T-helper 17 cell (primary cell): ENCODE measurements at places on chromosomes 7 and 10. TPM values are rescaled to one million over a fixed set of nuclear protein-coding genes. Genes with fewer than 3 reads are reported as not detected.

Gene DNAJB6
- 278 TPM for total RNA-seq

GRCh38 chr7:36317276-36317675 is 72.4 kb upstream of the ANLN start:
- no peak overlapping the region for H3K4me3 ChIP-seq
- no peak overlapping the region for H3K27ac ChIP-seq
- peaks cover 10% of the 10 kb centered on the region for H3K4me1 ChIP-seq
- DNase-seq, result no peak
- H3K27me3 ChIP-seq, result peaks cover 28% of the 10 kb centered on the region

DNA sequence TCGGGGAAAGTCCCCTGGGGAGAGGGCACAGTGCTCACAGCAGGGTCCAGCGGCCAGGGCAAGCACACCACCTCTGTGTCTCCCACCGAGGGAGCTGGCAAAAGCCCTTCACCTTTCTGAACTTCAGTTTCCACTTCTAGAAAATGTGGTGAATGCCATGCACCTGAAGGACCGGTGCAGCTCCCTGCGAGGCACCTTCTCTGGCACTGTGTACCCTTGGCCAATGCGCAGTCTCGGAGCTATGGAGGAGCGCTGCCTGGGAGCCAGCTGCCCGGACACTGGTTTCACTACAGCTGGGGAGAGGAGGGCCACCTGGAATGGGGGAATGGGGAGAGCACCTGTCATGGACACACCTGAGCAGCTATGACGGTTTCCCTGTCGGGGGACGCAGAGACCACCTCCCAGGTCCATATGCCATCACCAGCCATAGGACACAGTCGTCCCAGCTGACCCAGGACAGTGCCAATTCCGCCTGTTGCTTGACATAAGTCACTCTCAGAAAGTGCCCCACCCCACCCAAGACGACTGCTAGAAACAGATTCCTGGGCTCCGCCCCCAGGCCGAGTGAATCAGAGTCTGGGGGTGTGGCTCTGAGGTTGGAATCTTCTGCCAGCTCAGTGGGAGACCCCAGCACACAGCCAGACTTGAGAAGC is 16.8 kb downstream of the RASGEF1A start:
- no peak for DNase-seq
- no peaks in the 10 kb centered on the region for H3K36me3 ChIP-seq
- H3K4me1 ChIP-seq, result peaks cover 7% of the 10 kb centered on the region
- H3K27me3 ChIP-seq, result no peaks in the 10 kb centered on the region
- no peak overlapping the region for H3K27ac ChIP-seq

DNA sequence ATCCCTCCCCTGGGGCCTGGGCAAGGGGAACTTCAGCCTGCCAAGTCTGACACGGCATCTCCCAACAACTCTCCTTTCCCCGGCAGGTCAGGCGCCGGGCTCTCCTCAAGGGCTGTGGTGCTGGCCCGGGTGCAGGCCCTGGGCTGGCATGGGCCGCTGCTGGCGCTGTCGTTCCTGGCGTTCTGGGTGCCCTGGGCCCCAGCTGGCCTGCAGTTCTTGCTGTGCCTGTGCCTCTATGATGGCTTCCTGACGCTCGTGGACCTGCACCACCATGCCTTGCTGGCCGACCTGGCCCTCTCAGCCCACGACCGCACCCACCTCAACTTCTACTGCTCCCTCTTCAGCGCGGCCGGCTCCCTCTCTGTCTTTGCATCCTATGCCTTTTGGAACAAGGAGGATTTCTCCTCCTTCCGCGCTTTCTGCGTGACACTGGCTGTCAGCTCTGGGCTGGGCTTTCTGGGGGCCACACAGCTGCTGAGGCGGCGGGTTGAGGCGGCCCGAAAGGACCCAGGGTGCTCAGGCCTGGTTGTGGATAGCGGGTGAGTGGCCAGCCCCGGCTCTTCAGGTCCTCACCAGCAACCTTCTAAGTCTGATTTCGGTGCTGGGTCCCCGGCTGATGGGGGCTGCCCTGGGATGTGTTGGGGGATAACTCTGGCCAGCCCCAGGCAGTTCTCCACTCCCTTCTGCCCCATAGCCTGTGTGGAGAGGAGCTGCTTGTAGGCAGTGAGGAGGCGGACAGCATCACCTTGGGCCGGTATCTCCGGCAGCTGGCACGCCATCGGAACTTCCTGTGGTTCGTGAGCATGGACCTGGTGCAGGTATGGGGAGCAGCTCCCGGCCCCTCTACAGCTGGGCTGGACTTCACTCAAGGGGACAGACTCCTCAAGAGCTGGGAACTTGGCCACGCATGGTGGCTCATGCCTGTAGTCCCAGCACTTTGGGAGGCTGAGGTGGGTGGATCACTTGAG is 19.5 kb upstream of the C10orf95 start:
- H3K27me3 ChIP-seq, result no peaks in the 10 kb centered on the region
- peak overlapping the region; percentile 63 for H3K4me3 ChIP-seq
- no peaks in the 10 kb centered on the region for H3K36me3 ChIP-seq
- no peak overlapping the region for H3K27ac ChIP-seq
- DNase-seq, result no peak

DNA sequence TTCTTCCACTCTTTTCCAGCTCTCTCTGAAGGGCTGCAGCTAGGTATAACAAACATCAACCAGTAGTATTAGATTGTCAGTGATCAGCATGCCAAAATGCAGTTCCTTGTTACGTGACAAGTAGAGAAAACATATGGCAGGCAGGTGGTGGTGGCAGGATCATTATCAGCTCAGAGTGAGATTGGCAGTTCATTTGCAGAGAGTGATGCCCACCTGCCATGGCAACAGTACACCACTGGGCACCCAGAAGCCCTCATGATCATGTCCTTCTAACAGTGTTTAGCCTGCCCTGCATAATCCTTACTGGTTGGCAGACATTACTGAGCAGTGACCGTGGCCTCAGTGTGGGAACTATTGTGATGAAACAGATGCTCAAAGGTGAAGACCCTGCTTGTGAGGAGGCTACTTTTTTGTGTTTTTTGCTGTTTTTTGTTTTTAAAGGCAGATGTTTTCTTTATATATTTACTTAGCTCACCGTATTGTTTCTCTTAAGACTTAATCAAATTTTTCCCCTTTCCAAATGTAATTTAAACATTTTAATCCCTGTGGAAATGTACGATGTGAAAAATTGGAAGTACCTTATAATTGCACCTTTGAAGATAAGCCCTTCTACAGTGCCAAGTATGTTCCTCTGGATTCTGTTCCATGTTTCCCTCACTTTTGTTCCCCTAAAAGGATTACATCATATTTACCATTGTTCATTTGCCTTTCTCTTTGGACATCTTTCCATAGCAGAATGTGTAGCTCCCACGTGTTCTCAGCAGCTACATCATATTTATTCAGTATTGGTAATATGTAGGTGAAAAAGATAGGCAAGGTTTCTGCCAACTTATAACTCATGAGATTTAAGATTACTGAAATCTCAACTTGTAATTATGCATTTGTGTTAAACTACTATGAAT is 179.6 kb downstream of the SND1 start:
- H3K27ac ChIP-seq, result no peak overlapping the region
- peaks cover 6% of the 10 kb centered on the region for H3K36me3 ChIP-seq
- no peak for DNase-seq
- no peaks in the 10 kb centered on the region for H3K27me3 ChIP-seq
- H3K4me1 ChIP-seq, result peaks cover 12% of the 10 kb centered on the region

- H3K4me3 ChIP-seq, result peak overlapping the region; percentile 74
- no peaks in the 10 kb centered on the region for H3K27me3 ChIP-seq
- peak overlapping the region; percentile 91 for H3K27ac ChIP-seq
- H3K36me3 ChIP-seq, result no peaks in the 10 kb centered on the region
- no peak for DNase-seq
Observed at GRCh38 chr10:16779384-16779915, 37.8 kb downstream of the RSU1 start.

DNA sequence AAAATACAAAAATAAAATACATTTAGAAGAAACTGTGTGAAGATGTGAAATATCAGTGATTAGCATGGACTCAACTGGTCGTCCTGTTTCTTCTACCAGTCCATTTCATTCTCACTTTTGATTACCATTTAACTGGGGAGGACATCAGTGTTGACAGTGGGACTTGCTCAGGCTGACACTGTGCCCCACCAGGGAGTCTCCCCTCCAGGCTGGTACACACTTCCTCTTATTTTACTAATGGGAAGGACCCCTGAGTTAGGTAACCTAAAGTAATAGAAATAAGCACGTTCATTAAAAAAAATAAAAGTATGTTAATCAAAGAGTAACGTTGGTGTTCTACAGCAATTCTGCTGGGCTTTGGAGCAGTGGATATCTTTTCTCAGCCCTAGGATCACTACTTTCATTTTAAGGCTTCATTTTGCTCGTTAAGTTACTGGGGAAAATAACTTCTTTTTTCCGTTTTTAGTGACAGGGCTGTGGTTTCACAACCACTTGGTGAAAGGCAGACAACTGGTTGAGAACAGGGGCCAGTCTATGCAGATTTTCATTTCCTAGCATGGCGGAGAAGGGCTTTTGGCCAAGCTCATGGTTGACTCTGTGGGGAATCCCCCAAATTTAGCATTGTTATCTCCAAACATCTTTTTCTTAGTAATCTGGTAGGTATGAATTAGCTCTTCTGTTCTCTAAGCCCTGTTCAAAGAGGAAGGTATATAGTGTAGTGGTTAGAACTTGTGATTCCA is 2.1 kb downstream of the SNX10 start:
- peaks cover 23% of the 10 kb centered on the region for H3K4me1 ChIP-seq
- no peaks in the 10 kb centered on the region for H3K27me3 ChIP-seq
- peak; percentile 22 for DNase-seq
- no peaks in the 10 kb centered on the region for H3K36me3 ChIP-seq
- H3K4me3 ChIP-seq, result peak overlapping the region; percentile 87
- H3K27ac ChIP-seq, result peak overlapping the region; percentile 94

DNA sequence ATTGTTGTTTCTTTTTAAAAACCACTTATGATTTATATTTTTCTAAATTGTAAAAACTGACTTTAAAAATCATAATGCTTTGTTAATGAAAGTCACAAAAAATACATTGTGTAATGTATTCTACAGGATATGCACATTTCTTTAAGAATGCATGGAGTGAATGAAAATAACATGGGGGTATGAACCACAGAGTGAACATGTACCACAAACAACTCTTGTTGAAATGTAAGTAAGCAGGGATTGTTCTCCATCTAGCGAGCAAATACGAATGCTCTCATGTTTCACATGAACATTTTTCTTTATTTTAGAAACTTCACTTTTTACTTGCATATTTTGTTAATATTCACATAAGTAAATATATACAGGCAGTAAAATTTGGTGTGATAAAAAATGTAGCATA is 35.6 kb upstream of the LAMB4 start:
- no peak for DNase-seq
- H3K27me3 ChIP-seq, result peaks cover 5% of the 10 kb centered on the region
- H3K4me1 ChIP-seq, result no peaks in the 10 kb centered on the region
- H3K36me3 ChIP-seq, result no peaks in the 10 kb centered on the region
- H3K27ac ChIP-seq, result no peak overlapping the region
